ENCODE measurements at places on chromosomes 7 and 10.

GRCh38 chr7:21944616-21945453 lies 864 bp downstream of the CDCA7L start:
- peak; percentile 12 for DNase-seq

DNA sequence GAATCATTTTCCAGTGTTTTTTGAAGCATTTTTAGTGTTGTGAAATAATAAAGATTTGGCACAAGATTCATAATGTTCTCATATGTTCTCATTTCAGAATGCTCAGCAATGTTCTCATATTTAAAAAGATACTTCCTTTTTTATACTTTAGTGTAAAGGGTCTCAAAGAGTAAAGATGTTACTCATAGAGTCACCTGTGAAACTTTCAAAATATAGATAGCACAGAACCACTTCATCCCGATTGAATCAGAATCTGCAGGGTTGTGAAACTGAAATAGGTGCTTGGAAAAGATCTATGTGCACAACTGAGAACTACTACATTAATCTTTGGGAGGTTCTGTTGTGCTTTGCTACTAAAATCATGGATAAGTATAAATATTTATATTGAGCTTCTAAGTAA lies 144.7 kb downstream of the MDFIC start:
- no peak for DNase-seq

DNA sequence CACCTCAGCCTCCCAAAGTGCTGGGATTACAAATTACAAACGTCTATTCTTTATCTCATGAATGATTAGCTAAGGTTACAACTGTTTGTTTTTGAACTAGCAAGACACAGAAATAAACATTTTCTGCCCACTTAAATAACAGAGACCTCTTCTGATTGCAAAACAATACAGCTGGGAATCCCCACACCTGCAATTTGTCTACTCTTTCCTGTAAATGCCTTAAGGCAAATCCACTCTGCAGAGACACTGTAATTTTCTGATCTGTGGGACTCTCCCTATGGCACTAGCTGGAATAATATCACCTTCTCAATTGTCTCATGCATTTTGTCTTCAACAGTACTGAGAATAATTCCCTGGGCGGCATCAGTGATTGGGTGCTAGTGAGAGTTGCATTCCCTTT lies 149.3 kb upstream of the FAM3C start:
- DNase-seq, result no peak

DNA sequence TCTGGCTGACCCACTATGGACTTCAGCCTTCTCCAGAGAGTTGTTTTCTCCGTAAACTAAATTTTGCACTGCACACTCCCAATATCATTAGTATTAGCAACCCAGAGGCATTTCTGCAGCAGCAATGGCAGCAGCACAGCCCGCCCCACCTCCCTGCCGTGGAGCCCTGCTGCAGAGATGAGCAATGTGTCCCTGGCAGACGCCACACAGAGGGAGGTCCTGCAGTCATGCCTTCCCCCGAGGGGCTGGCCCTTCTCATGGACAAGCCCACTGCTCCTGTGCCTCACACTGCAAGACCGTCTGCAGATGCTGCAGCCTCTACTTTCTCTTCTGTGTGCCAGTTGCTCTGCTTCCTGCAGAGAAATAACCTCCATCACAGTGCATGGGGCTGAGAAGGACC lies 393.4 kb upstream of the MKI67 start:
- DNase-seq, result no peak

- DNase-seq, result no peak
Observed at GRCh38 chr10:132507409-132507955, 30.1 kb upstream of the INPP5A start.

DNA sequence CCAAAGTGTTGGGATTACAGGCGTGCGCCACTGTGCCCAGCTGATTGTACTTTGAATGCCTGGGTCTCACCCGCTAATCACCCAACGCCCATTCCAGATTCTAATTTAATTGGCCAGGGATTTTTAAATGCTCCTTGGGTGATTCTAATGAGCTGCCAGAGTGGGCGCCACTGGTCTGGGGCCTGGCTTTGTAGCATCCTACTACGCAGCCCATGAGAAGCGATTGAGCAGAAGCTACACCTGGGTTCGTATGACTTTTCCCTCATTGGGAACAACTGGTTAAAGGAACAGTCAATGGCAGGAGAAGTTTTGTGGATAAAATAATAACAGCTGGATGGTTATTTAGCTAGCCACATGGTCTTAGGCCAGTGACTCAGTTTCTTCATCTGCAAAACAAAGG lies 108.0 kb downstream of the SPAG6 start:
- DNase-seq, result no peak

DNA sequence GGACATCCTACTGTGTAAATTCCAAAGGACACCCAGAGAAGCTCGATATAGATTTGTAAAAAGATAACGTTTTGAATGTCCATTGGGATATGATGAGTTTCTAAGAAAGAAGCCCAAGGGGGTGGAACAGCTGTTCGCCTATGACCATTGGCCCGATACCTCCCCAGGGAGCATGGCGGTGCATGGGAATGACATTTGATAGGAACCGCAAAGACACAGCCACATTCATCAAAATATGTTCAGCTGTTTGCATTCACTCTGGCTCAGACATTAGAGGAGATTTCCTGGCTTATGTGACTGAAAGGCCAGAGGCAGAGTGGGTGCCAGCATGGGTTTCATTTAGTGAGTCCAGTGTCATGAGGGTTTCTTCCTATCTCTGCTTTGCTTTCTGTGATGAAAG lies 56.0 kb upstream of the BAIAP2L1 start:
- DNase-seq, result no peak

DNA sequence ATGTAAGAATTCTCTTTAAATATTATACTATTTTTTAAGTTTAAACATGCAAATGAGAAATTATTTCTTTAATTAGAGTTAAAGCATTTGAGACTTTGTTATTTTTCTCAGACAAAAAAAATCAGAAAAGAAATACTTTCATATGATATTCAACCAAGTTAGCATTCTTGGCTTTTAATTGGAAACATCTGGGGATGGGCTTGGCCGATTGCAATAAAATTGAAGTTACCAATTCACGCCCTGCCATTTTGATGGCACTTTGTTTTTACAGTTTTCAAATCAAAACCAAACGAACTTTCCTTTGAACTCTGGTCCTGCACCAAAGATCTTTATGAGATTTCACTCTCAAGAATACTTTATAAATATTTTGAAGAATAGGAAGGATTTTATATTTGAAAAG lies 127.7 kb downstream of the ATE1 start:
- DNase-seq, result no peak

DNA sequence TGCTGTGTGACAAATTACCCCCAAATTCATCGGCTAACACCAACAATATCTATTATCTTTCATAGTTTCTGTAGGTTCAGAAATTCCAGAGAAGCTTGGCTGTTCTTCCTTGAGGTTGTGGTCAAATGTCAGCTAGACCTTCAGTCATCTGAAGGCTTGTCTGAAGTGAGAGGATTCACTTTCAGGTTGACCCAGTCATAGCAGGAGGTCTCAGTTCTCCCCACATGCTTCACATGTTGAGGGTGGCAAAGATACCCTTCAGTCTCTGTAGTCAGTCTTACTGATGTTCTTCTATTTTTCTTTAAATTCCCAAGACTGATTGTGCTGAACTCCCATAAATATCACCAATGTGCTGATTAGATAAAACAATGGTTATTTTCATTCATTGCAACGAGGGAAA lies 1692.0 kb downstream of the REEP3 start:
- no peak for DNase-seq

DNA sequence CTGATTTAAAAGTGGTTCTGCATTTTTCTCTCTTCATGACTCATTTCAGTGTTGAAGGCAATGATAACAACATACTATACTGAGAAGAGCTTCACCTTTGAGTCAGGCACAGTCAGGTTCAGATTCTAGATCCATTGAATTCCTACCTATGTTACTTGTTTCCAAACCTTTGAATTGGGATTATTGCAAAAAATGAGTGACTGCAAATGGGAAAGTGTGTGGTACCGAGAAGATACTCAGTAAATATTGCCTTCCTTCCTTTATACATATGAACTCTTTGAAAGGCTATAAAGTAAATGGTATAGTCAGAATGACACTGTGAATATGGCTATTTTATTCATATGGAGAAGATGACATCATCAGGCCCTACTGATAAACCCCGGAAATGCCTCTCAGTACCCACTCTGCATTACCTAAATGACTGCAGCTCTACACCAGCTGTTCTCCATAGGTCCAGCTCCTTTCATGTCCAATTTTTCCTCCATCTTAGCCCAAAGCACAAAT lies 66.7 kb upstream of the FGL2 start:
- no peak for DNase-seq

GRCh38 chr10:69383558-69383957 lies 33.2 kb downstream of the TACR2 start:
- DNase-seq, result no peak

DNA sequence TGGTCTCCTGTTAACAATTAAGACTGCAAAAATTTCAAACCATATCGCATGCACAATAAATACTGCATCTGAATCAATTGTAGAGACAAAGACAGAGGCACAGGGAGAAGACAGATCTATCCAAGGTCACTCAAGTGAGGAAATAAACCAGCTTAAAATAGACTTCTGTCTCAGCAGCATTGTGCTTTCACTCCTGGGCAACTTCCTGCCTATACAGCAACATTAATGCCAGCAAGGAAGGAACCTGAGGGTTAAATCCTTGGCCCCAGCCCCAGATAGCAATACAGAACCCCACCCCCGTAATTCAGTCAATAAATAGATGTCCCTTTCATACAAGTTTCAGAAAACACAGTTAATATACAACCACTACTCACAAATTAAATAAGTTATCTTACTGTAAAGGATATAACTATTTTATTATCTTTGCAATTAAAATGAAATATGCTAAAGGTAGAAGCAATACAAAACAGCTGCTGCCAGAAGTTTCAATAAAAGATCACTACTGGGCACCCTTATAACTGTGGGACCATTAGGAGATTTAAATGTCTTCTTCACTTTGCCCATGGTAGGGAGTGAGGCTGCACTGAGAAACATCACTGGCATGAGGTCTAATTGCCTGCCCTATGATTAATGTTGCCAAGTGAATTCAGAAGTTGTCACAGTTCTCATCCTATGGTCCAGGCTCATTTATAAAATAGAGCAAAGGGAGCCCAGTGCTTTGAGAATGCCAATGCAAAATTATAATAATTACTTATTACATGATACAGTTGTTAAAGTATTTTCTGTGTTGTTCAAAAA lies 49.4 kb downstream of the CAV1 start:
- DNase-seq, result no peak

DNA sequence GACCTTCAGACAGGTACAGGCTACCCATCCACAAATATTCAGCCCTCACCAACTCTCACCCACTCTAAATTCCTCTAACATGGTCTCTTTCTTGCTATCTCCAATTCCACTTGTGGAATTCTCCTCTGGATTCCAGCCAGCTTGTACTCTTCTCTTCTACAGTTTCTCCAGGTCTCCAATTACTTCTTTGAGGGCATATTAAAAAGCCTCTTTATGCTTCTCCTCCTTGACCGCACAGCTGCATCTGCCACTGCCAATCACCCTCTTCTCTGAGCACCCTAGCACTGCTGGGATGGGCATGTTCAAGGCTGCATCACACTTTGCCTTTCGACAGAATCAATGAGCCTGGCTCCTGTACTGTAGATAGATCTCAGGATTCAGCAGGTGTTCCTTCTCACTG lies 101.5 kb upstream of the ANKRD1 start:
- no peak for DNase-seq

DNA sequence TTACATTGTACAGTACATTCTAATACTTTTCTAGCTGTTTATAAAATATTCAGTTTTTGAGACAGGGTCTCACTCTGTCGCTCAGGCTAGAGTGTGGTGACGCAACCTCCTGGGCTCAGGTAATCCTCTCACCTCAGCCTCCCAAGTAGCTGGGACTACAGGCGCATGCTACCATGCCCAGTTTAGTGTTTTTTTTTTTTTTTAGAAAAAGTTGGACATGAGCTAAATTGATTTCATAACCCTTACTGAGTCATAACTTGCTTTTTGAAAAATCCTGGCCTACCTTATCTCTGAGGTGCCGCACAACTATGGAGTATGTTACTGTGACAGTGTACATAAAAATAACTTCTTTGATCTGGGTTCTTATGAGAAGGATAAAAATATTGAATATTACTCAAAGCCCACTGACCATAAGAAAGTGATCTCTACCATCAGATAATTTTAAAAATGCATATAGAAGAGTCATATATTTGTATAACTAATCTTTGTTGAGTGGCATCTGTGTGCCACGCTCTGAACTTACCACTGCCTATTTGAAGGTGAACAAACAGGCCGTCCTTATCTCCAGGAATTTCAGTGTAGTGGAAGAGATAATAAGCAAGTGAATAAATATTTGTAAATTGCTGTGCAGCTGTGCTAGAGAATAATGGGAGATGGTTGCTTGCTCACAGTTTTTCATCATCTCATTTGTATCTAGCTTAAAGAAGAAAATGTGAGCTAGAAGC lies 73.2 kb downstream of the PPP1R9A start:
- no peak for DNase-seq

DNA sequence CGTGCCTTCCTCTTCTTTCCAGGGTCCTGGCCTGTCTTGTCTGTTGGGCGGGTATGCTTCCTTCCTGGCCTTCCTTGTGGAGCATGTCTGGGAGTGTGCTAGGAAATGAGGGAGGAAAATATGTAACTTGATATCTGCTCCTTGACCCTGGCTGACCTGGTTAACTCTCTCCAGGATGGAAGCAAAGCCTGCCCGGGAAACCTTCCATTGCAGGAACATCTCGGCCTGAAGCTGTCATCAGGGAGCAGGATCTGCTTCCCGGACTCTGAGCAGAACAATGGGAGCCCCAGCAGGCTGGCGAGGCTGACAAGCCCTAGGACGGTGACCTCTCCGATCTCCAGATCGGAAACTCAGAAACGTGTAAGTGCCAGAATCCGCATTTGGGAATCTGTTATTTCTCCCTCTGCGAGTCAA lies 340.3 kb downstream of the FRMD4A start:
- DNase-seq, result no peak

- no peak for DNase-seq
Observed at GRCh38 chr10:55476129-55476528, 675.1 kb upstream of the PCDH15 start.

DNA sequence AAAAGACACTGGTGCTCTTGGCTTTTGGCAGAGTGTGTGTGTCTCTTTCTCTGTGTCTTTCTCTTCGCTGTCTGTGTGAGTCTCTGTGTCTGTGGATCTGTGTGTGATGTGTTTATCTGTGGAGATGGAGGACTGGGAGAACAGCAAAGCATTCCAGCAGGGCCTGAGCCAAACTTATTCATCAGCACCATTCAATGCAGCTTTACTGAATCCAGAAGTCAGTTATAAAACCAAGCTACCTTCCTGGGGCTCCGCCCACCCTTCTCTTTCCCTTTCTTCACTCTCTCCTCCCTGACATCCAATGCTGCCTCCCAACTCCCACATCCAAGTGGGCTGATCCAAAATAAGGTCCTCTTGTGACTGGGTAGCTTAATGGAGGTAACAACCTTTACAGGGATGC lies 3.9 kb downstream of the SGMS1 start:
- DNase-seq, result no peak

All from CD4-positive, alpha-beta T cell treated with Interleukin-1 beta for 1 hour (primary cell).